CD8-positive, alpha-beta memory T cell (primary cell): ENCODE measurements at places on chromosomes 11 and 22.
A peak's percentile ranks its signal among the peaks of the same experiment; 100 is the strongest.

DNA sequence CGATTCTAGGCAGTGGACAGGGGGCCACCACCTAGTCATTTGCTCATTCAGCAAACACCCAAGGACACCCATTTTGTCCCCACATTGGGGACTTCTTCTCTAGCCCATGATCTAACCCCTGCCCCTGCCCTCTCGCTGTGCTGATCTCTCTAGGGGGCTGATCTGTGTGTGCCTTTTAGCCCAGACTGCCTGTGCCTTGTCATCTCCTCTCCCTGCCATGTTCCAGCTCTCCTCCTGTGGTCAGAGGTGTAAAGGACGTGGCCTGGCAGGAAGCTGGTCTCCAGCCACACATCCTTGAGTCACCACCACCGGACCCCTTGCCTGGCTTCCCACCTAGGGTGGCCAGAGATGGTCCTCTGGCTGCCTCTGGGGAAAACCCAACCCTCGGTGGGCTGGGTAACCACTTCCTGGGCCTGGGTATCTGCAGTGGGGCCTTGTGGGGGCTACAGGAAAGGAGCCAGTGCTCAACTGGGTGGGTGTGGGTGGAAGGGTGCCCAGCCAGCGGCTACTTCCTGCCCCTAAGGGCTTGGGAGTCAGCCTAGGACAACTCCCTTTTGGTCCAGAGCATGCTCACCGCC lies 1.3 kb downstream of the CTSW start:
- no peaks in the 10 kb centered on the region for H3K27me3 ChIP-seq
- peak overlapping the region; percentile 48 for H3K27ac ChIP-seq
- peaks cover 17% of the 10 kb centered on the region for H3K36me3 ChIP-seq

- H3K27ac ChIP-seq = no peak overlapping the region
- H3K27me3 ChIP-seq = no peaks in the 10 kb centered on the region
- H3K4me3 ChIP-seq = no peak overlapping the region
- no peaks in the 10 kb centered on the region for H3K36me3 ChIP-seq
- no peak for DNase-seq
Measured at GRCh38 chr22:38415561-38416321, 39.3 kb downstream of the KCNJ4 start.

GRCh38 chr22:20267441-20268278 lies 458 bp downstream of the RTN4R start:
- no peak overlapping the region for H3K27ac ChIP-seq
- H3K36me3 ChIP-seq = no peaks in the 10 kb centered on the region
- no peak overlapping the region for H3K4me3 ChIP-seq
- no peak for DNase-seq
- H3K4me1 ChIP-seq = peaks cover 10% of the 10 kb centered on the region
- H3K27me3 ChIP-seq = no peaks in the 10 kb centered on the region

DNA sequence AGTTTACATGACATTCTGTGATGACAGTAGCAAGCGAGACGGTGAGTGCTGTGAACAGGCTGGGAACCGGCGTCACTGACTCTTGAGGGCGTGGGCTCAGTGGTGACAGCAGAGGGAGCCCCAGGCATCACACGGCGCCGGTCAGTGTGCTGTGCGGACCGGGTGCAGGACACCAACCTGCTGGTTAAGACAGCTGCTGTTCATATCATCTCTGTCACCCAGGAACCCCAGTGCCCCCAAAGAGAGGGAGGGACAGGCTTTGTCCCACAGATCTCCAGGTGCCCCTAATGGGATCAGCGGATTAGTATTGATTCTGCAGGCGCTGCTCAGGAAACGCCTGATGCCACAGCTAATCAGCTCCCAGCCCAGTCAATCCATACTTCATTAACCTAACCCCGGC lies 18.4 kb downstream of the B3GAT1 start:
- no peak overlapping the region for H3K27ac ChIP-seq
- no peaks in the 10 kb centered on the region for H3K27me3 ChIP-seq
- H3K36me3 ChIP-seq = no peaks in the 10 kb centered on the region
- no peak overlapping the region for H3K4me3 ChIP-seq
- no peak for DNase-seq

DNA sequence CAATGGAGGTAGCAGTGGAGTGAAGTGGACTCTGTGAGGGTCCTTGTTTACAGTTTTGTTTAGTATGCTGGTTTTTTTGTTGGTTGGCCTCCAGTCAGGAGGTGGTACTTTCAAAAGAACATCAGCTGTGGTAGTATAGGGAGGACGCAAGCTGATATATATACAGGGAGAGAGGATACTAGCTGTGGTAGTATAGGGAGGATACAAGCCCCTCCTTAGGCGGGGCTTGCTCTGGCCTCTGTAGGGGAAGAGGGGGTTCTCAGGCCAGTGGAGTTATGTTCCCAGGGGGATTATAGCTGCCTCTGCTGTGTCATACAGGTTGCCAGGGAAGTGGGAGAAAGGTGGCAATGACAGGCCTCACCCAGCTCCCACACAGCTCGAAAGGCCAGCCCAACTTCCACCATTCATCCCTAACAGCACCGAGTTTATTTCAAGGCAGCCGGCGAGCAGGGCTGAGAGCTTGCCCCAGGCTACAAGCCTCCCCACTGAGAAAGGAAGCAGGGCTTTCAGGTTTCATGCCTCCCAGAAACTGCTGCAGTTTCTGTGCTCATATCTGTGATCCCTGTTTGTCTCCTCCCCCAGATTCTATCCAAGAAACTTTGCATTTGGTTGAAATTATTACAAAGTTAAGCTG lies 10.4 kb downstream of the OR52E6 start:
- no peak for DNase-seq
- no peak overlapping the region for H3K27ac ChIP-seq
- no peaks in the 10 kb centered on the region for H3K4me1 ChIP-seq
- H3K4me3 ChIP-seq = no peak overlapping the region

GRCh38 chr11:44267006-44267749 lies 42.8 kb downstream of the ALX4 start:
- no peak overlapping the region for H3K27ac ChIP-seq
- H3K27me3 ChIP-seq = no peaks in the 10 kb centered on the region
- no peak overlapping the region for H3K4me3 ChIP-seq
- no peaks in the 10 kb centered on the region for H3K36me3 ChIP-seq
- no peaks in the 10 kb centered on the region for H3K4me1 ChIP-seq

GRCh38 chr22:21690401-21690801 lies 24.6 kb downstream of the PPIL2 start:
- no peak overlapping the region for H3K27ac ChIP-seq
- H3K36me3 ChIP-seq = peaks cover 46% of the 10 kb centered on the region
- H3K4me1 ChIP-seq = no peaks in the 10 kb centered on the region
- no peaks in the 10 kb centered on the region for H3K27me3 ChIP-seq

DNA sequence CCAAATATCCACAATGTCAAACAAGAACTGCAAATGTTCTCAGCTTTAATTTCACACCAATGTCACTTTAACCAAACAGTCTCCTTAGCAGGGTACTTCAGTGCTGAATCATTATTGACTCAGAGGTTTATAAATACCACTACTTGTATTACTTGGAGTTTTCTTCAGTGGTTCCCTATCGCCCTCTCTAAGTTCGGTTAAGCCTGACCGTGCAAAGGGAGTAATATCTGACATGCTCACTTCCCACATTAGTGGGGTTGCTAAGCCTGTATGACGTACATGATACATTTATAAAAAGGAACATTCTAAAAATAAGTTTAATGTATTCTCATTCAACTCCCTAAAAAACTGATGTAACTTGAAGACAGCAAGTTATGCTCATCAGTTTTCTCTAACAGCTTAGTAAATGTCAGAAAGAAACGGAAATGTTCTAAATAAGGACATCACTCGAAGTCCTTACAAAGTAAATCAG lies 93.1 kb upstream of the ZC3H12C start:
- H3K27me3 ChIP-seq = no peaks in the 10 kb centered on the region
- DNase-seq = no peak
- H3K36me3 ChIP-seq = no peaks in the 10 kb centered on the region
- H3K4me1 ChIP-seq = no peaks in the 10 kb centered on the region
- no peak overlapping the region for H3K27ac ChIP-seq
